NCI-H1092 (cell line): ENCODE measurements at places on chromosomes 5 and 9.
A peak's percentile ranks its signal among the peaks of the same experiment; 100 is the strongest.

DNA sequence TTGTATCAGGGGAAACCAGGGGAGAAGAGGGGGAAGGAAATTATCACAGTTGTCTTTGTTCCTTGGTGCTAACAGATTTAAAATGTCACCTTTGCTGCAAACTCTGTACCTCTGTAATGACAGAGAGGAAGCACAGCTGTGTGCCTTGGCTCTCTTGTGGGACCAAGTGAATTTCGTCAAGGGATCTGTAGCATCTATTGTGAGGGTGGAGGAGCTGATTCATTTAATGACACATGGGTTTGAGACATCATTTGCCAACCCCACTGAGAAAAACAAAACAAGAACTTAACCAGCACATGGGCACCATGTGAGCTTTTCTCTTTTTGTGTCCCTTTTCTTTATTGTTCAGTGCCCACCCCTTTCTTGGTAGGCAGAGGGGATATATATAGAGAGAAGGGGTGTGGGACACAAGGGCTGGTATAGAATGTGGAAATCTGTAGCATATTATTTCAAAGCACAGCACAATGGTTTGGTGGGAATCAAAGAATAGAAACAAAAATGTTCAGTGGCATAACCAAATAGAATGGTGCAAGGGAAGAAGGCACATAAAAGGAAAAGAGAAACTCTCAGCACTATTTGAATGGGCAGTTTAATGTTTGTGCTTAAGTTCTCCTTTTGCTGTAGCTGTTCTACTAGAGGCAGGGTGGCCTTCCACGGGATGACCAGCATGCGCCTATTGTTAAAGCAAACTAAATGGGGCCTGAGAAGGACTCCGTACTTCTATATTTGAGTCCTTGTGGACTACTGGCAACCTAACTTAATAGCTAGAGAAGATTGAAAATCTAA lies 63.3 kb downstream of the LIX1 start:
- DNase-seq = no peak

DNA sequence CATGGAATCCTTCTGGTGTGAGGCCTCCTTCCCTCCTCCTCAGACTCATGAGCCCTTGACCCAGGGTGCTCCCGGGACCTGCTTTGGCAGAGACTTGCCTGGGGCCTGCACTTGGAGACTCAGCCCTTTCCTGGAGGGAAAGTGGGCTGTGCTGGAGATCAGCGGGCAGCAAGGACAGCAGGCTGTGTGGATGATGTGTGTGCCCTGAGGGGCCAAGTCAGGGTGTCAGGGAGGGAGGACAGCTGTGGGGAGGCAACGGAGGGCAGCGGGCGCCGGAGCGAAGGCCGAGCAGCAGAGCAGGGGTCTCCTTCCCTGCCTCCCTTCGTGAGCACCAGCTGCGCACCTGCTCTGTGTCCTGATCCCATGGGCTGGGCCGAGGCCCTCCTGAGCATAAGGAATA lies 6.1 kb upstream of the CSF2 start:
- no peak for DNase-seq

- no peak for DNase-seq
These were observed 34.1 kb upstream of the NPR3 start for GRCh38 chr5:32677023-32677422.

- DNase-seq = no peak
These were observed 279.3 kb upstream of the DAP start for GRCh38 chr5:11040345-11040744.

- no peak for DNase-seq
These were observed 59.3 kb downstream of the TRIO start for GRCh38 chr5:14202462-14202861.

GRCh38 chr5:172496671-172497371 lies 42.5 kb upstream of the SH3PXD2B start:
- DNase-seq = no peak

GRCh38 chr5:136714286-136714685 lies 348.9 kb upstream of the TRPC7 start:
- no peak for DNase-seq

DNA sequence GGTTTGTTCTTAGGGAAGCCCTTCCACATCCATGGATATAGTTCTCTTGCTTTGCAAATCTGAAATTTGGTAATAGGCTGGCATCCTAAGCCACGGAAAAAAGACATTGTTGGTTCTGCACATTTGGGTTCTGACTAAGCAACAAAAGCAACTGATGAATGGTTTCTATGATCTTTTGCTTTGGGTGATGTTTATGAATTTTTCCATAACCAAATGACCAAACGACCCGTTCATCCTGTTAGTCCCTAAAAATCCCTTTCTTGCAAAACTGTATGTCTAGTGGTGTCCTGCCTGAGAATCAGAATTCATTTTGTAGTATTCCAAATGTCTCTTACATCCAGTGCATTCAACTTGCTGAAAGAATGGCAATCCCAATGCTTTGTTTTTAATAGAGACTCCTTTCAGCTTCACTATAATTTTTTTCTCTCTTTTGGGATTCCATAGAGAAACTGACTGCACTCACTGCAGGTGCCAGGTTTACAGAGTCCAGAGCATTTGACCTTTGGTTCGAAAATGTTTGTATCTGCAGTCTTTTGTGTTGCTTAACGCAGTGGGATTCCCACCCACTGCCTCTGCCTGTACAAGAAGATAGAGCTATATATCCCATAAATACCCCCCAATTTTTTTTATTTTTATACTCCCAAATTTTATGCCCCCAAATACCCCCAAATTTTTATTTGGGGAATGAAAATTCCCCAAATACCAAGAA lies 4.7 kb downstream of the SPTAN1 start:
- DNase-seq = no peak

DNA sequence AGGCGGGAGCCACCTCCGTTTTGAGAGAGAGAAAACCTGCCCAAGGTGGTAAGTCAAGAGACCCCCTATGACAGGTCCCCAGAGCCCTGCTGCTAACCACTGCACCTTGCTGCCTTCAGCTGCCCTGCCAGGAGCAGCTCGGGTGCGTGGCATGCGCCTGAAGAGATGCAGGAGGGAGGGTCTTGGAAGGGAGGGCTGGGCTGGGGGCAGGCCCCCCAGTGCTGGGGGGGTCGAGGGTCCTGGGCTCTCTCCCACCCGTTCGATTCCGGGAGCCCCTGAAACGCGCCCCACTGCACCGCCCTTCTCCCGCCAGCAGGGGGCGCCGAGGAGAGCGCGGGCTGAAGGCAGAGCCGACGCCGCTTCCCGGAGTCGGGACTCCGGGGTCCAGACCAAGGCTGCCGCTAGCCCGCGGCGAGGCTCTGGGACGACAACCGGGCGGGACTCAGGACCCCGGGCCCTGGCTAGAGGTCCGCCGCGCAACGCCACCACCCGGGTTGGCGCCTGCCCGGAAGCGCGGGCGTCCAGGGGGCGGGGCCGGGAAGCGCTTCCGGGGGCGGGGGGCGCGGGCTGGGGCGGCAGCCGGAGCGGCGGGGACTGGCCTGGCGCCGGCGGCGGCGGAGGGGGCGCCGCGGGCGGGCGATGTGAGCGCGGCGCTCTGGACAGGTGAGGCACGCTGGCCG lies at the start of gene ZBTB34:
Gene ZBTB34 (plus strand): TSS at position 563 of the 680 bp plus-strand sequence. CDS start 18,761 bp downstream, outside the sequence.
- peak; percentile 39 for DNase-seq

DNA sequence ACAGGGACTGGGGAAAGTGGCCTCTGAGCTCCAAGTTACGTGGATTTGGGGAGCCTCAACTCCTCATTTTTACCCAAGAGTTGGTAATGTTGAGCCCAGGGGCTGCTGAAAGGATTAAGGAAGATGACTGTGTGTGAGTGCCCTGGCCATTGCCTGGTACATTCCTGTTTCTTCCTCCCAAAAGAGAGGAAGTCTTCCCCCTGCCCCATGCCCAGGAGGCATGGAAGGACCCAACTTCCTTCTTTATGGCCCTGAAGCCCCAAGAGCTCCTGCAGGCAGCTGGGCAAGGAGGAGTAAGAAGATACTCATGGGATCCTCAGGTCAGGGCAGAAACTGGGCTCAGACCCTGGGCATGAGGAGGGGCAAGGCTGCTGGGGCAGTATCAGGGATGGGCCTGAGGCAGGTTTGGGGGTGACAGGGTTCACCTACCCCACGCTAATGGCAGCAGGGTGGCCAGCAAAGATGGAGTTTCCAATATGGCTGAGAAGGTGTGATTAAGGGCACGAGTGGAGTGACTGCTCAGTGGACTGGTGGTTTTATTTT lies 118.3 kb upstream of the MVB12B start:
- no peak for DNase-seq

DNA sequence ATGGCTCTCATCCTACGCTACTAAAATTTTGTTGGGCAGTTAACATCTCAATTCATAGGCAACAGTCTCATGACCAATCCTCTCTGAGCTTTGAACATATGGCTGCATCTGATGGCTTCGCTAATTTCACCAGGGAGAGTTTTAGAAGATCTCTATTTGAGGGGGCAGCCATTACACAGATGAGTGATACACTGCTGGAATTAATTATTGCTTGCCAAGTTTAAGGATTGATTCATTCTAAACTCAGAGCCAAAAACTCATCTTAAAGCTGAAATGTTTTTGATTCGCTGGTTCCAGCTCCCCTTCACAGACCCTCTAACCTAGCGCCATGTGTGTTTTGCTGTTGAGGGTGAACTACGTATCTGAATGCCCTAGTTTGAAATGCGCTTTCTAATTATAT lies 519.9 kb upstream of the WWC1 start:
- DNase-seq = no peak
